ENCODE measurements at places on chromosomes 13 and 19.

DNA sequence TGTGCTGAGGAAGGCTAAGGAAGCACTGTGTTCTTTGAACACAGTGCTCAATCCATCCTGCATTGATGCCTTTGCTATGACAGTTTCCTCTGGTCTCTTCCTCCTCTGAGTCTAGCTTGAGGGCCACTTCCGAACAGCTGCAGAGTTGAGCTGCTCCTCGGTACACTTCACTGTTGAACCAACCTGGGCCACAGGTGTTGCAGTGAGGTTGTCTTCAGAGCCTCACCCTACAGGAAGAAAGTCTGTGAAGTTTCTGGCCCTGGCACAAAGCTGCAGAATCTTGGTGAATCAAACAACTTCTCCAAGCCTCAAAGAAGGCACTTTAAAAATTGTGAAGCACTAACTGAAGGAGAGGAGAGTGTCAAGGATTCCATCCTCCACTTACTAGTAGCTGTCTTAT is 394.0 kb downstream of the KCNRG start:
- no peak for DNase-seq

DNA sequence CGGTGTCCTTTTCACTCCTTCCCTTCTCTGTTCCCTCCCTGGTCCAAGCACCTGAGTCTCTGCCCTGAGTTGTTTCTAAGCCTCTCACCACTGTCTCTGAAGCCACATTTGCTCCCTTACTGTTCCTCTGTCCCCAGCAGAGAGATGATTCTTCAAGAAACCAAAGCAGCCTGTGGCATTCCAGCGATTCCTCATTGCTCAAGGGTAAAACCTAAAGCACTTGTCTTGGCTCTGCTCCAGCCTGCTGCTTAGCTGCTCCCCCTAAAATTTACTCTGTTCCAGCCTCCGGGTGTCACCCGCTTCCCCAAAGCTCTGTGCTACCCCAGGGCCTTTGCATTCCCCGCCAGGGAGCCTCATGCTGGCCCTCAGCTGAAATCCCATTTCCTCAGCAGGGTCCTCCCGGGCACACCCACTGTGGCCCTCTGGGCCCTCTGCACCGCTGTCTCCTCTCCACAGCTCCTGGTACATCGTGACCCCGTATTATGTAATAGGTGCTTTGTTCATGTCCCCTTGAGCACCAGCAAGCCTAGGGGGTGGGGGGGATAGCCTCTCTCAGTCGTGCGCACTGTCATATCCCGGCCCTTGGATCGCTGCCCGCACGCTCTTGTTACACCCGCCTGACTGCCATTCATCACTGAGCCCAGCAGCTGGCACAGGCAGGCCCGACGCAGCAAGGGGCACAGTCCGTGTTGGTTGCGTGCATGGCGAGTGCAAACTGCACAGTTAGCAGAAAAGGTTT is 15.8 kb downstream of the TECR start:
- DNase-seq = no peak

- no peak for DNase-seq
Measured at GRCh38 chr19:50288954-50289353, 40.2 kb downstream of the KCNC3 start.

GRCh38 chr19:21602082-21602658 is 96.8 kb downstream of the ZNF429 start:
- DNase-seq = no peak

DNA sequence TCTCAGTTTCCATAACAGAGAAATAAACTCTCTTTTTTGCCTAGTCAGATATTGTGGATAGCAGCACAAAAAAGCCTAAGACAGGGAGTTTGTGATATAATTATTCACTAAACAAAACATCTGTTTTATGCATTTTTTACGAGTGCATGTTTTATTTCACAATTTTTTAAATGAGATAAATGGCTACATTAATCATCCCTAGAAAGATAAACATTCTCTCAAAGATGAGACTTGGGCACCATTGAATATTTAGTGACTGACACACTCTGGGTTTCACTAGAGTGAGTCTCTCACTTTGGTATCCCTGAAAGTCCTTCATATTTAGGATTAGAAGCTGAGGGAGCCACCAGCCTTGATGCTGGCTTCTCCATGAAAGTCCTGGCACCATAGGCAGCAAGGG is 74.3 kb upstream of the LRCH1 start:
- no peak for DNase-seq

DNA sequence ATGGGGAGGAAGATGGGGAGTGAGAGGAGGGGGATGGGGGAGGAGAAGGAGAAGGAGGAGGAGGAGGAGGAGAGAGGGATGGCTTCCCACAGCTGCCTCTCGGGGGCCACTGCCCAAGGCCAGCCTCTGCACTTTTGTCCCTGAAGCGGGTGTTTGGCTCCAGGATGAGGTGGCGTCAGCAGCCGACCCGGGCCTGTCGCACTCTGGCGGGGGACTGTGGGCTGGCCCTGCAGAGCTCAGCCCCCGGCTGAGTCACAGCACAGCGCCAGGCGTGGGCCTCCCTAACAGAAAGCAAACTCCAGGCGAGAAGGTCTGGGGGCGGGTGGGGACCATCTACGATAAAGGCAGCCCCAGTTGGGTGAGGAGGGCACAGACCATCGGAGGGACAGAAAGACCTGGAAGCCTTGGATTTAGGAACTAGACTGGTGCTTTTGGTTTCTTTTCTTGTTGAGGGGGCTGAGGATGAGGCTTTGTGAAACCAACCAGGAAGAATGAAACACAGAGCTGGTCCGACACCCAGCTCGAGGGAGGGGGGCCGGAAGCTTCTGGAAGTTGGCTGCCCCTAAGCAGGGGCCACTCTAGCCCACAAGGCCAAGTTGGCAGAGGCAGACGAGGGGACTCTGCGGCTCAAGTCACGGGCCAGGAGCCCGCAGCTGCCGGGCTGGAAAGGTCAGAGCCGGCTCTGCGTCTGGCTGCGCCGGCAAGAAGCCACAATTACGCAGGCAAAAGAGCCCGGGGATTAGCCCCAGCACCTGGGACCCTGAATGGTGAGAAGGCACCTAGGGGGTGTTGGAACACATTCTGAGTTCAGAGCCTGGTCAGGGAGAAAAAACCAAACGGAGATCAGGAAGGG is 18.2 kb downstream of the LSM4 start:
- DNase-seq = peak; percentile 30

GRCh38 chr19:16355293-16356043 is 30.8 kb downstream of the KLF2 start:
- DNase-seq = no peak

DNA sequence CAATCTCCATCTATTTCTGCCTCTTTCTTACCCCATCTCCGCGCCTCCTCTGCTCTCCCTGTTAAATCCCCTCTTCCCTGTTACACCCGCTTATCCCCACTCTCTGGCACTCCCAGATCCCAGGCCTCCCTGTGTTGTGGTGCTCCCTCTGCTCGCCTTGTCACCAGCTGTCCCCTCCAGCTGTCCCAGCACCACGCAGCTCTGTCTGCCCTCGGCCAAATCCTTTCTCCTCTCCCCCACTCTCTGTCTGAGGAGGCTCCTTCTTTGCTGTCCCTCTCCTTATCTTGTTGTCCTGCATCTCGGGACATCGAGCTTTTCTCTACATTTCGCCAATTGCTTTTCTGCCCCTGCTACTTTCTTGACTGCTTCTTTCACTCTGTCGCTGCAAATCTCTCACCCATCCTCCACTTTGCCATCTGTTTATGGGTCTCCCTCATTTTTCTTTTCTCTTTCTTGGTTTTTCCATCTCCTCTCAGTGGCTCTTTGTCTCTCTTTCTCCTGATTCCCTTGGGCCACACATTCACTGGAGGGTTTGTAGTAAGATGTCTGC is 941 bp downstream of the ZNF160 start:
- DNase-seq = no peak

DNA sequence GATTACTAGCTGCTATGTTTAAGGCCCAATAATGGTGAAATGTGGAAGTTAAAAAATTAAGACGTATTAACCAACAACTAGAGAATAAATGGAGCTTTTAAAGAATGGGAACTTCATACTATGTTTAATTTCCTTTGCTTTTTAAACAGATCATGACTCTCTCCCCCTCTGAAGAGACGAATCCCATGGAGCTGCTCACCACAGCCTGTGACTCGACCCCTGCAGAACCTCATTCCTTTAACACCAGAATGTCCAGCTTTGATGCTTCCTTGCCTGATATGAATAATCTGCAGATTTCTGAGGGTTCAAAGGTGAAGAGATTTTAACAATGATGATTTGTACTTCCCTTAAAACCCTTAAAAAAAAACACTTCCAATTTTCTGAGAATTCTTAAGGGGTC is 53.0 kb downstream of the ZAR1L start:
- DNase-seq = no peak

DNA sequence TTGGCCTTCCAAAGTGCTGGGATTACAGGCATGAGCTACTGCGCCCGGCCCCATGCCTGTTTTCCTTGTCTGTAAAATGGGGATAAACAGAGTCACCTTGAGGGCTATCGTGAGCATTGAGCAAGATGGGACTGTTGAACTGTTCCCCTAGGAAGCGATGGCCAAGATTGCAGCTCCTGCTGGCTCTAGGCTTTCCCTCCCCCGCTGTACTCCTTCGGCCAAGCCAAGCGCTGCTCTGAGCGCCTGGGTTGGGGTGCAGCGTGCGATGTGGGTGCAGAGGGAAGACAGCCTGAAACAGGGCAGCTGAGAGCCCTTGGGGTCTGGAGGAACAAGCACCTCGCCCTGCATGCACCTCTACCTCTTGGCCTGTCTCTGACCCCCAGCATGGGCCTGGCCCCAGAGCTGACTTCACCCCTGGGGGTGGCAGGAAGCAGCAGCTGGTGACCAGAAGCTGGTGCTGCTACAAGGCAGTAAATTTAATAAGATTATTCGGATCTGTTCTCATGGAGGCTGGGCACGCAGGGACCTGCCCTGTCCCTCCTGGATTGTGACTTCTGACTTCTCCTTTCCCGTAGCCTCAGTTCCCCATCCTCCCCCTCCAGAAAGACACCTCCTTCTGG is 5.3 kb downstream of the GNG8 start:
- no peak for DNase-seq

DNA sequence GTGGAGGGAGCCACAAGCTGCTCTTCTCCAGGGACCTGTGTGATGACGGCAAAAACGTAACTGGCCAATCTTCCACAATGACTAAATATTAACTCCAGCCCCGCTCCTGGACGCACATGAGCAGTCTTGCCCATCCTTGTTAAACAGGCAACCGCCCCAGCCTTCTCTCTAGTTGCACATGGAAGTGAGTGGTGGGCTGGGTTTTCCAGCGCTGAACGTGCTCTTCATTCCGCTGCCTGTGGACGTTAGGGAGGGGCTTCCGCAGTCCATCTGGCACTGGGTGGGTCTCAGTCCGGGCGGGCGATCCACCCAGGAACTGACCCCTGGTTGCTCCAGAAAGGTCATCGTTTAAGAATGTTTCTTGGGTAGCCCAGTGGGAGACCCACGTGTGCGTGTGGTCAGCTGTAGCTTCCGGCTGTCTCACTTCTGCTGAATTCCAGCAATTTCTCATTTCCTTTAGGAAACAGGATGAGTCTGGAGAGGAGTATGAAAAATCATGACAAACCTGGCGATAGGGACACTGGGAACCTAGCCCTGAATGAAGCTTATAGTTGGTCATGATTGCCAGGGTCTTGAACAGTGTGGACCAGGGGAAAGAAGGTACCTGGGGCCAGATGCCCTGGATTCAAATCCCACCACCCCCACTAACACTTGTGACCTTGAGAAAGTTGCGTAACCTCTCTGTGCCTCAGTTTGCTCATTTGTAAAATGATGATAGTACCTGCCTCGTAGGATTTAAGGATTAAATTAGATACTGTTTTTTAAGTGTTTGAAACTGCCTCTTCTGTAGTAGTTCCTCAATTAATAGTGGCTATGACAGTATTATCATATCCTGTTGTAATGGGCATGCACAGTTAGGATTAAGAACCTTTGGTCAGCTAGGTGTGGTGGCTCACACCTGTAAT is 92.6 kb downstream of the SIPA1L3 start:
- DNase-seq = peak; percentile 98

- no peak for DNase-seq
Measured at GRCh38 chr13:29756506-29756905, 93.9 kb downstream of the UBL3 start.

- peak; percentile 42 for DNase-seq
Measured at GRCh38 chr13:80547885-80548825, 207.2 kb upstream of the SPRY2 start.

GRCh38 chr13:52782471-52783448 is 43.1 kb upstream of the CNMD start:
- DNase-seq = no peak

- DNase-seq = no peak
Measured at GRCh38 chr13:77328819-77329132, 1.9 kb upstream of the MYCBP2 start.

- no peak for DNase-seq
Measured at GRCh38 chr19:35080613-35081170, 34.9 kb upstream of the FXYD3 start.

DNA sequence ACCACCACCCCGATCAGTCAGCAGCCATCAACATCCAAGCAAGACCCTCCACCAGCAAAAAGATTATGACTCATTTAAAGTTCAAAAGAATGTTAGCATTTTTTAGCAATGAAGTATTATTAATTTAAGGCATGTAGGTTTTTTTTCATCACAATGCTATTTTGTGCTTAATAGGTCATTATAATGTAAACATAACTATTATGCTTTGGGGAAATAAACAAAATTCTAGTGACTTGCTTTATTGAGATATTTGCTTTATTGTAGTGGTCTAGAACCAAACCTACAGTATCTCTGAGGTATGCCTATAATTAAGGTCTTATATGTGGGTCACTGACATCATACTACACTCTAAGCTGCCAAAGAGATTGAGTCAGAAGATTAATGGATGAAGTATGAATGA is 20.0 kb downstream of the KLF12 start:
- DNase-seq = no peak
